ENCODE measurements at places on chromosomes 4 and X.

DNA sequence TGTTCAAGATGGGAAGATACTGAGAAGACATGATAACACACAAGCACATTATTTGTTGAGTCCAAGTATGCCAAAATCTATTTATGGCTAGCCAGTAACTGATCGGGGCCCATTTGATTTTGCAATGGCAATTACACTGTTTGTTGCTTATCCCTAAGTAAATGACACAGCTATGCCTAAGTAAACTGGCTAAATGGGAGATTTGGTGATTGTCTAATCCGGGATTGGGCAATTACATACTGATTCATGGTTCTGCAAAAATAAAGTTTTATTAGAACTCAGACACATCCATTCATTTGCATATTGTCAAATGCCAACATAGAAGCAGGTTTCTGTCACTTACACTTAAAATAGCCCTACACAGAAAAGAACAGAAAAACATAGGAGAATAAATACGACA, 140.2 kb upstream of the TBL1X start:
- no peak for DNase-seq

DNA sequence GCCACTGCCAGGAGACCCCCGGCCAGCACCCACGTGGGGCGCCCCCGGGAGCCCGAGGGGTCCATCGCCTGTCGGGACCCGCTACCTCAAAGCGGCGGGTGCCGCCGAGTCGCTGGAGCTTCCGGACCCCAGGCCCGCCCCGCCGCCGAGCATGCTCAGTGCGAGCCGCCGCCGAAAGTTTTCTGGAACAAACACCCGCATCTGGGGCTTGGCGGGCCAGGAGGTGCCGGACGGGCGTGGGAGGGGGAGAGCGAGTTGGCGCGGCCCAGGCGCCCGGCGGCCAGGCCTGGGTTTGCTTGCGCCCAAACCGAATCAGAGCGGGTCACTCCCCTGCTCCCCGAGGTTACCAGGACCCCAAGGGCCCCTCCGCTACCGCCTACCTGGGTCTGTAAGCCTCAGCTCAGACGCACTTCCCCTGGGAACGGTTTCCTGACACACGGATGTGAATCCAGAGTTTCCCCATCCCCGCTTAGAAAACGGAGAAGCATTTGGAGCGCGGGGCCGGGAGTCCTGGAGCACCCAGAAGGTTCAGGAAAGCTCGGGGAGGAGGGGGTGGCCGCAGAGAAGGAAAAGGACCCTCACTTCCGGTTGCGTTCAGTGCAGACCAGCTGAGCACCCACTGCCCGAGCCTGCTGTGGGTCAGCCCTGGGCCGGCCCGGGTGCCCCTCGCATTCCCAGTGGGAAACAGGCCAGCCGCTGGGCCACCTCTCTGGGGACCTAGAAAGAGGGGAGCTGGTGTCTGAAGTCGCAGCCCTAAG, at the start of gene EVC2:
EVC2 (minus strand) TSS at position 111 of the 758 bp plus-strand sequence; CDS start at position 65, 46 bp downstream.
- no peak for DNase-seq

GRCh38 chr4:128462103-128462783, 174.6 kb upstream of the PGRMC2 start:
- no peak for DNase-seq

DNA sequence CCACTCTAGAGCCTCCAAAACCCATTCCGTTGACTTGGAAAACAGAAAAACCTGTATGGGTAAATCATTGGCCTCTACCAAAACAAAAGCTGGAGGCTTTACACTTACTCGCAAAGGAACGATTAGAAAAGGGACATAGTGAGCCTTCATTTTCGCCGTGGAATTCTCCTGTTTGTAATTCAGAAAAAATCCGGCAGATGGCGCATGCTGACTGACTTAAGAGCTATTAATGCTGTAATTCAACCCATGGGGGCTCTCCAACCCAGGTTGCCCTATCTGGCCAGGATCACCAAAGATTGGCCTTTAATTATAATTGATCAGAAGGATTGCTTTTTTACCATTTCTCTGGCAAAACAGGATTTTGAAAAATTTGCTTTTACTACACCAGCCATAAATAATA, 60.8 kb downstream of the ZNF732 start:
- DNase-seq: peak; percentile 1

- DNase-seq: no peak
Measured at GRCh38 chr4:105634402-105635080, 73.9 kb downstream of the INTS12 start.

- DNase-seq: no peak
Measured at GRCh38 chrX:42220083-42220482, 296.7 kb upstream of the CASK start.

GRCh38 chr4:94171616-94172015, 36.0 kb upstream of the SMARCAD1 start:
- peak; percentile 3 for DNase-seq

- DNase-seq: peak; percentile 5
Measured at GRCh38 chr4:99117876-99118693, 26.0 kb downstream of the ADH4 start.

GRCh38 chr4:82287720-82288119, 86.1 kb downstream of the HNRNPD start:
- DNase-seq: peak; percentile 17

GRCh38 chrX:20527558-20528011, 260.9 kb upstream of the RPS6KA3 start:
- DNase-seq: peak; percentile 32

DNA sequence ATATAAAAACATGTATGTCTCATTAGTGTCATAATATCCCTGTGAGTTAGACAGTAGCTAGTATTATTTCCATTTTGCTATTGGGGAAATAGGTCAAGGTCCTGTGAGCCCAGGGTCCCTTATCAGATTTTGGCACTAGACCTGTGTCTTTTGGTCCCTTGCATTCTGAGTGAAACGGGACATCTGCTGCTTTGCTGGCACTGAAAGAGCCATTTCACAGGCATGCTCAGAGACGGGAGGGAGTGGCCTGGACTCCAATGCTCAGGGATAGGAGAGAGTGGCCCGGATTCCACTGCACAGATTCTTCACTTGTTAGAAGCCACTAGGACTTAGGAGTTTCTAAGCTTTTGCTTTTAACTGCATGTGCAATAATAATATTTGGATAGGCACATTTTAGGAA, 177.2 kb downstream of the TSPAN5 start:
- no peak for DNase-seq

DNA sequence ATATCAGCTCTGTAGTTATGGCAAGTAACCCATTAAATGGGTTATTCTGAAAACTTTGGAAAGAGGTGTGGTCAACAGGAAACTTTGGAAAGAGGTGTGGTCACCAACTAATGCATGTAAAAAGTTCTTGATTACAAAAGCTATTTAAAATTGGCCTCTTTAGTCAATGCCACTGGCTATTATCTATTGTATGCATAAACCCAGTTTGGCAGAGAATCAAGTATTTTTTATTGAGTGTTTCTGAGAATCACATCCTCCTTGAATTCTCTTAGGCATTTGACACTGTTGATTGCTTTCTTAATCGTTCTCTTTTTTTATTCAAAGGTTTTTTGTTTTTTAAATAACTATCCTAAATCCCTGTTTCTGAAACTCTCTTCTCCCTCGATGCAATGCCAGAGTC, 7.5 kb downstream of the P2RY4 start:
- DNase-seq: no peak

DNA sequence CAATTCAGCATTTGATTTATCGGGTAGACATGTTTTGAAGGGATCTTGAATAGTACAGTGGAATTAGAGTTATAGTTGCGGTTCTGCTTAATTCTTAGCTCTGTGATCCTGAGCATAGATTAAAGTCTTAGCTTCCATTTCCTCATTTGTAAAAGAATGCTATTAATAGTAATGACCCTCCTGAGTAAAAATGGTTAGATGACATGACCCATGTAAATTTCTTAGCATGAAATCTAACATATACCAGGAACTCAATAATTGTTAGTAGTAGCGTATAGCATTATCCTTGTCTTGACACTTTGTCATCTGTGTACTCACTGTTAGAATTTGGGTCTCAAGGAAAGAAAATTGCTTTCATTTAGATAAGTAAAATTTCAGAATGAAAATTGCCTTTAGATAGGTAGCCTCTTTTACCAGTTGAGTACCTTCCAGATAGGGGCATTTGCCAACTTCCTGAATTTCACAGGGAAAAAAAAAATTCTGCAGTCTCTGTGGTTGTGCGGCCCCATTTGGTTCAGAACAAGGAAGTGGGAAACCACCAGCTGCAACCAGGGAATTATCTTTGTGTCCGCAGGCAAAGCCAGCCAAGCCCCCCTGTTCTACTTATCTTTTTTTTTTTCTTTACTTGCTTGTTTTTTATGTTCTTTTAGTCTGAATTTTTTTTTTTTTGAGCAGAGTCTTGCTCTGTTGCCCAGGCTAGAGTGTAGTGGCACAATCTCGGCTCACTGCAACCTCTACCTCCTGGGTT, 86.9 kb downstream of the TMEM164 start:
- DNase-seq: no peak

- peak; percentile 84 for DNase-seq
Measured at GRCh38 chr4:82785611-82786400, 12.8 kb downstream of the SCD5 start.

GRCh38 chr4:106369456-106370060, 980 bp upstream of the GIMD1 start:
- peak; percentile 49 for DNase-seq

- peak; percentile 81 for DNase-seq
Measured at GRCh38 chrX:39755143-39756032, 342.4 kb downstream of the BCOR start.

DNA sequence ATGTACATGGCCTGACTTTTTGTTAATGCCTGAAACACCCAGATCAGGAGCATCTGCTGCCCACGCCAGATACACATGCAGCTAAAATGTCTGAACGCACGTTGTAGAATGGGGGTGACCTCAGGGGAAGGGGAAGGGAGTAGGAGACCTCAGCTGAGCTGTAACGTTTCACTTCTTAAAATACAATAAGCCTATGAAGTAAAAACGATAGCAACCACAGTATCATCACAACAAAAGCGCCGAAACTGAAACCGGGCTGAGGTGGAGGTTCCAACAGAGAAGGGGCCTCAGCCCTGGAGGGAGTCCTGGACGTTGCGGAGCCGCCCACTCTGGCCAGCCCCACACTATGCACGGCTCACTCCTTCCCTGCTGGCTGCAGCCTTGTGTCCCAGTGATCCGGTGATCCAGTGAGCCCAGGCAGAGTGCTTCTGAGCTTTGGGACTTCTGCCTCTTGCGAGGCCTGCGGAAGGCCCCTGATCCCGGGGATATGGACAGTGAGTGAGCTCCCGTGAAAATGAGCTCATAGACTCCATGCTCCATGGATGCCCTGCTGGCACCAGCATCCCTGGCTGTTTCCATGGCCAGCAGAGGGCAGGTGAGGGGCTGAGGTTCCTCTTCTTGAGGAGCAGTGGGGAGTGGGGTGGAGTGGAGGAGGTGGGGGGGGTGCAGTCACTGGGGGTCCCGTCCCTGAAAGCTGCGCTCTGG, 52.0 kb downstream of the HMX1 start:
- no peak for DNase-seq

GRCh38 chrX:123859846-123860838, at the start of gene XIAP:
Gene XIAP, plus strand, starts transcription at chrX:123860053. Its CDS starts 25,610 bp downstream, at chrX:123885663.
- DNase-seq: peak; percentile 93

GRCh38 chr4:5742388-5742787, 31.4 kb downstream of the EVC start:
- DNase-seq: no peak

DNA sequence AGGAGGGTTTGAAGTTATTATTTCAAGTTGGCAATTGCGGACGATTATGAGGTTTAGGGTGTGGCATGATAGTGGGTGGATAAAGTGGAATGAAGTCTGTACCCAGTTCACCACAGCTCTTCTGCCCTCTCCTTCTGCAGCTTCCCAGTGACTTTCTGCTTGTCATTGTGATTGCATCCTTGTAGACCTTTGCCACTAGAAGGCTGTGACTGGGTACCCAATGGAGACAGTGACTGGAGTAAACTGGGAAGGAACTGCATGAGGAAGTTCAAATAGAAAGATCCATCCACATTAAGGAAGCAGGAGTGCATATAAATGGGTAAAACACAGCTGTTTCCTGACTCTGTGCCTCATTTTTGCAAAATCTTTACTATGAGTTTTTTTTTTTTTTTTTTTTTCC, 53.5 kb upstream of the SPANXN3 start:
- no peak for DNase-seq

- no peak for DNase-seq
Measured at GRCh38 chr4:8165374-8165896, 6.8 kb upstream of the ABLIM2 start.

DNA sequence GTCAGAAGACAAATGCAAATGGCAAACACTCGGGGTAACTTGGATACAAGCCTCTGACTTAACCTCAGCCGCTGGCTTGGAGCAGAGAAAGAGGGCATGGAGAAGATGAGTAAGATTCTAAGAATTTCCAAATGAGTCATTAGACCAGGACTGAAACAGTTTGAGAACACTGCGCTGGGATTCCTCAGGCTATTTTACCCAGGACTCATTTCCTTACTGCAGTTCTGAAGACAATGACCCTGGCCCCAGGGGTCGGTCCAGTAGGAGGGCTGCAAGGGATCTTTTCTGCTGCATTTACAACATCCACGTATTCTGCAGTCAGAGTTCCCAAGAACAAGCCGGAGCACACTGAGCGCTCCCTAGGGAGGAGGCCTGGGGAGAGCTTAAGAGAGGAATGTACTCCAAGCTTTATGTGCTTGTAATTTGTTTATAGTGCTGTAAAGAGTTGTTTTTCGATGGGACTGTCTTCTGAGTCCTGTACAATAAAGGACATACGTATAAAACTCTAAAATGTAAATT, 27.3 kb upstream of the SORBS2 start:
- DNase-seq: no peak

DNA sequence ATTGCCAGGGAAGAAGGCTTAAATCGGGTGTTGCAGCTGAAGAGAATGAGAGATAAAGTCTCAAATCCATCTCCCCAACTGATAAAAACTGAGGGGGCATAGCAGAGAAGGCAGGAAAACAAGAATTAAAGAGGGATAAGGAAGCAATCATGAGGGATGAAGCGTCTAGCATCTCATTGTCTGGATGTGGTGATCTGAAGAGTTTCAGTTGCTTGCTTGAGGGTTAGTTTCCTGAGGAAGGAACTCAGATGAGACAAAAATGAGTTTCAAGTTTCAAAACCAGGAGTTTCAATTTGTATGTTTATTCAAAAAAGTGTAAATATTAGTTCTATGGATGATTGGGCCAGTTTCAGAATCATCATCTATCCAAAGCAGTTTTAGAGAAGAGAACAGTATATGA, 496.9 kb downstream of the RAB28 start:
- DNase-seq: no peak

- no peak for DNase-seq
Measured at GRCh38 chrX:147846676-147847075, 65.0 kb upstream of the FMR1 start.

- no peak for DNase-seq
Measured at GRCh38 chrX:52352551-52352950, 16.3 kb upstream of the XAGE2 start.

DNA sequence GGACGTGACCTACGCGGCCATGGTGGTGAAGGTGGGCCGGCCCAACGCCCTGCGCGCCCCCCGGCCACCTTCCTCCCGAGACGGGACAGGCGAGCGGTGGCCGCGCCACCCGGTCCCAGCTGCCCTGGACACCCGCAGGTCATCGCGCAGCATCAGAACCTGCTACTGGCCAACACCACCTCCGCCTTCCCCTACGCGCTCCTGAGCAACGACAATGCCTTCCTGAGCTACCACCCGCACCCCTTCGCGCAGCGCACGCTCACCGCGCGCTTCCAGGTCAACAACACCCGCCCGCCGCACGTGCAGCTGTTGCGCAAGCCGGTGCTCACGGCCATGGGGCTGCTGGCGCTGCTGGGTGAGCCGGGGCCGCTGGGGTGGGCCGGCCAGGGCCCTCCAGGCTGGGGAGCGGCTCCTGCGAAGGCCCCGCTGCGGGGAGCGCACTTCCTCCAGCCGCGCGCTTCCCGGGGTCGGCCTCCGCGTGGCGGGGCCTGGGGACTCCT, 9.0 kb upstream of the SLC26A1 start:
- peak; percentile 19 for DNase-seq

- DNase-seq: no peak
Measured at GRCh38 chr4:16686195-16686594, 212.2 kb downstream of the LDB2 start.

Data from NCI-H69 (cell line).